Fibroblast of skin of left biceps (primary cell): ENCODE measurements at places on chromosomes 2 and 18.

GRCh38 chr2:108923736-108924579, 65.1 kb downstream of the EDAR start:
- no peak for DNase-seq

DNA sequence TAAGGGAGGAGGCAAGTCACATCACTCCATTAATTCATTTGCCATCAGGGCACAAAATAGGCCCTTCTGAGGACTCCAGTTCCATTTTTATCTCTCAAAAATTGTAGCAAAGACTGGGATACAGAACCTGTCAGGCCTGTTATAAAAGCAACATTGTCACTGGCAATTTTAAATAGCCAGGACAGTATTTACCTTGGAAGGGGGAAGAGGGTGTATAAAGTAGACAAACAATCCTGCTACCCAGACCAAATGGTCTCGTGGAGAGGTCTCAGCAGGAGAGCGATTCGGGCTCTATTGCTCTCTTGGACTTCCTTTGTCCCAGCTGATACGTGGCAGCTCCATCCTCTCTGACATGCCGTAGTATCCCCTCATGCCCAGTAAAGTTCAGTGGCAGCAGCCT, 740.3 kb upstream of the HS6ST1 start:
- no peak for DNase-seq

DNA sequence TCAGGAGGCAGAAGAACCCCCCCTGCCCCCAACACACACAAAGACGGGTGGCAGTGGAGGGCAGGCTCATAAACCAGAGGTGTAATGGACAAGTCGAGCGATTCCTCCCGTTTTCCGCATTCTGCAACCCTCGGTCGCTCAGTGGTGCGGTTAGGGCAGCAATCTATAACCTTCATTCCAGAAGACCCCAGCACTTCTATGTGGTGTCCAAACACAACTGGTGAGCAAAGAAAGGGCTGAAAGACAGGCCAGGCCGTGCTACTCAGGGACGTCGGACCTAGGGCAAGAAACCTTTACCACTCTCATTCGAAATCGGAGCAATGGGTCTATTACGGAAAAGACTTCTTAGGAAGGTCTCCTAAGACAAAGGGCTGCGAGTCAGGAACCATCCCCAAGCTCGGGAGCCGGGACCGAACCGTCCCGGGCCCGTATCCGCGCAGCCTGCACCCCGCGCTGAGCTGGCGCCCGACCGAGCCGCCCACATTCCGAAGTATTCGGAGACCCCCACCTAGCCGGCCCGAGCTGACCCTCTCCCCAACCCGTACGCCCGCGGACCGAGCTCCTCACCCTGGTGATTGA, 568 bp downstream of the ARL5A start:
- DNase-seq: no peak

DNA sequence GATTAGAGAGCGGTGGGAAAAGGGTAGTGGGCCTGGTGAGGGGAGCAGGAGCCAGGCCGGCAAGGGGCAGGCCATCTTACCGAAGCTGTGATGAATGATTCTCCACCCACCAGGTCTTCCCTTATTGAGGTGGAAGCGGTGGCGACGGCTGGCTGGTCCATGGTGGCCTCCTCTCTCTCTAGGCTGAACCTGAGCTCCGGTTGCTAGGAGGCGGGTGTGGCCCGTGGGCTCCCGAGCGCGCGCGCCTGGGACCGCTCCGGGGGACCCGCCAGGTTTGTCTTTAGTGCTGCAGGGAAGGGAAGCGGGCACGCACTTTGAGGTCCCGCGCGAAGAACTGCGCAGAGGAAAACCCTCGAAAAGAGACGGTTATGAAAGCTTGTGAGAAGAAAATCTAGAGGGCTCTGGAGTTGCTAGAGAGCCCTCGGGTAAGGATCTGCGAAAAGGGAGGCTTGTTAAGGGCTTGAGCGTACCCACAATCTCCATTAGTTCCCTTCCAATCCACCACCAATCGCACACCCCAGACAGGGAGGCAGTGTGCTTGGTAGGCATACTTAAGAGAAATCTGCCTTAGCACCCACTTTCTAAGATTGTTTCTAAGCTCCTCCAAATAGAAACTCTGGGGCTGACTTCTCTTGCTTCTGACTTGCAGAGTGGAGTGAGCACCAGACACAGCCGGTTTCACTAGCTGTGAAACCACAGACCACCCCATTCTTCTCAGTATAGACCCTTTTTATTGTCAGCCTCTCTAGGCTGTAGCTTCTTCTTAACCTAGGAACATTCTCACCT, at the start of gene STPG4:
Gene STPG4 (minus strand): TSS at position 218 of the 786 bp plus-strand sequence. CDS start 57 bp downstream, at position 161.
- DNase-seq: no peak

DNA sequence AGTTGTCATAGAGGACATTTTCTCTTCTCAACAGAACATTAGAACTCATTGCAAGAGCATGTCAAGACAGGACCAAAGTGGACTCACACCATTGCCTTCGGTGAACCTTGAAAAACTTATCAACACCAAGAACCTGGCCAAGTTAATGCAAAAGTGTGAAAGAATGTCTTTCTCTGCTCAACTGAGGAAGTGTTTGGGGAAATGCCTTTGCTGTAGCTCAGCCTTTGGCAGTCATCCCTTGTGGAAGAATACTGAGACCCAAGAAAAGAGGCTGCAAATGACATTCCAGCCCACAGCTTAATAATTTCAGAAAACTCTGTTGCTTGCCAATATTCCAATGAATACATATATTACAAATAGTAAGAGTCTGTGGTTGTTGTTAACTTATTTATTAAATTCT, 728.8 kb upstream of the PIK3C3 start:
- DNase-seq: peak; percentile 81

DNA sequence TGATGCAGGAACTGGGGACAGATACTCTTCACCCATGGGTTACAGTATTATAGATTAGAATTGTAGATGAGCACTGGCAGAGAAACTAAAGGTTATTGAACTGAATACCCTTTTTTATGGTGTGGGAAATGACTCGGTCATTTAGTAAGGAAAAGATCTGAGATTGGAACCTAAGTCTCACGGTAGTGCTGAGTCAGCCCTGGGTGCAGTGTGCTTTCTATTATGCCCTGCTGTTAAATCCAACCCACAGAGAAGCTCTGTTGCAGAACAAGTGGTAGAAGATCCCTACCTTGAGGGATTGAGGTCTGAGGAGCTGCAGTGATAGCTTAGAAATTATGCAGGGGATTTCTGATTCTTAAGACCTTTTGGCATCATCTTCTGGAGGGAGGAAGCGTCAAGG, 12.7 kb downstream of the CCT7 start:
- no peak for DNase-seq

DNA sequence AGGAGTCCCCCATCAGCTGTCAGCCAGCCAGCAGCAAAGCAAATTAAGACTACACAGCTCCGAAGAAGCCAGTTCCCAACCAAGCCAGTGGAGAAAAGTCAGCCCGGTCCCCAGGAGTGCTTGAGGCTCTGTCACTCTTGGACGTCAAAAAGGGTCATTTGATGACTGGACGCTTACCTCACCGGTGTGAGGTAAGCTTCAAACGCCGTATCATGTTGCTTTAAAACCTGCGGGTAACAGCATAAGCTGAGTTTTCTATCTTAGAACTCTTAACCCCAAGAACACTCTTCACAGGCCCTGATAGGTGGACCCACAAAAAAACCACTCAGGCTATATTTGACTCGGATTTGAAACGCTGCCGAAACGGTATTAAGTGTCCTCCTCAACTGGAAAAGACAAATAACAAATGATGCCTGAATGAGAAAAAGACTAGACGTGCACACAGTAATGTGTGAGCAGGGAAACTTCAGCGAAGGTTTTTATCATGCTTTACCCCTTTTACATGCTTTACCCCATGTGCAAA, 682 bp upstream of the LNPK start:
- DNase-seq: no peak

- DNase-seq: no peak
Observed at GRCh38 chr18:73674125-73674865, 473.3 kb downstream of the FBXO15 start.

- no peak for DNase-seq
Observed at GRCh38 chr18:78818495-78818894, 161.1 kb upstream of the SALL3 start.

GRCh38 chr2:149020432-149020851, 18.1 kb upstream of the LYPD6B start:
- no peak for DNase-seq

- no peak for DNase-seq
Observed at GRCh38 chr2:115165529-115166109, 723.2 kb downstream of the DPP10 start.

DNA sequence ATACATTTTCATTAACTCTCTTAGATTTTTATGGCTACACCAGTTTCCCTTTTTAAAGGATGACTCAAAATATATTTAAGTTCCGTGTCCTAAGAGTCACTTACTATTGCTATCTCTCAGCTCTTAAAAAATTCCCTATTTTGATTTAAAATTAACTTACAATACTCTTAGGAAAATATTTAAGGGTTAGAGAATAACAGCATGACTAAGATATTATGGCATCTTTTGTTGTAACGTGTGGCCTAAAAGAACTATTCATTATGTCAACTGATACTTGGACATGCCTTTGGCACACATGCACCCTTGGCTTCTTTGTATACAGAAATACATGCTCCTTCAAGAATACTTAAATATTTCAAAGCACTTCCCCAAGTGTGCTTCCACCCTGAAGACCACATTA, 42.3 kb downstream of the SCN3A start:
- peak; percentile 8 for DNase-seq

DNA sequence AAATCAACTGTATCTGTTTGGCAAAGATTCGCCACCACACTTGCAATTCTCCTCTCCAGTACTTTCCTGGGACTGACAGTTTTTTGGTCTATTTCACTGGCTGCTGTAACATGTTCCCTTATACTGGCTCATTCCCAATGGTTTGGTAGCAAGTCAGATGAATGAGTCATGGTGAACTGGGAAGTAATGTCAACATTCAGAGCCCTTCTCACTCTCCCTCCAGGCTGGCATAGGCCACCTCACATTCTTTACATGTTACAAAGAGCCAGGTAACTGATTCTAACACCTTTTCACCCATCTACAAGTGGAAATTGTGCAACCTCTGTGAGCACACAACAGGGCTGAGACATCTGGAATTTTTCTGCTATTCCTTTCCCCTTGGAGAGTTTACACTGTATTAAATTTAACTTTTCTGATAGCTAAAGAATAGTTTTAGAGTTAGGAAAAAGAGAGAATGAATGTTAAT, 111.3 kb upstream of the TLK1 start:
- peak; percentile 54 for DNase-seq

DNA sequence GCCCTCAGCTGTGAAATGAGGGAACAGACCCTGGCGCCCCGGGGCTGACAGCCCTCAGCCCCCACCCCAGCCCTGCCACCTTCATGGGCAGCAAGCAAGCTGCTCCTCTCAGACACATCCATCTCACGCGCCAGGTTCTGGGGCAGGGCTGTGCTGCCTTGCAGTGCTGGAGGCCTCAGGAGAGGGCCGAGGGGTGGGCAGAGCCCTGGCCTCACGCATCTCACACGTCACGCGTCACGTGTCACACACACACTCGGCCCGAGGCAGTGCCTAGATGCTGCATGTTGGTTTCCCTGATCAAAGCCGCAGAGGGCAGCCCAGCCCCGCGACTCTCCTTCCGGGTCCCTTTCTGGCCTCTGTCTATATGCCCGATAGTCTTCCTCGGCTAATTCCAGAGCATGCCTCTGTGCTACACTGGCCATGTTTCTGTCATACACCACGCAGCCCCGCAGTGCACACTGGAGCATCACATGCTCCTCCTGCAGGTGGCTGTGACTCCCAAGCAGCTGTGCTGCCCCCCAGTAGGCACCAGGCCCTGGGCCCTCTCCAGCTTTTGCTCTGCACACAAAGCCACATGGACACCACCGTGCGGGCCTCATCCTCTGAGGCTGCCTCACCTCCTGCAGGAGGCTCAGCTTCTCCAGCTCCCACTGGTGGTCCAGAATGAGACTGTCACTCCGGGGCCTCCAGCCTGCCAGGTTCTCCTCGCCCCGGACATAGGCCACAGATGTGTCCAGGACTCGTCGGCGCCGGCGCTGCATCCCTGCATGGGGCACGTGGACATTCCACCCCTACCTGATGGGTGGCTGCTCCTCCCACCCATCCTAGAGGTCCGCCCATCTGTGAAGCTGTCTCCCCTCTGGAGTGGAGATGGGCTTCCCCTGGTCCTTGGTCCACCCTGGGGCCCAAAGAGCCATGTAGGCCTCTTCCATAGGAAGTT, 31.4 kb downstream of the AQP12A start:
- no peak for DNase-seq

- no peak for DNase-seq
Observed at GRCh38 chr2:12094134-12094533, 347.7 kb downstream of the LPIN1 start.

DNA sequence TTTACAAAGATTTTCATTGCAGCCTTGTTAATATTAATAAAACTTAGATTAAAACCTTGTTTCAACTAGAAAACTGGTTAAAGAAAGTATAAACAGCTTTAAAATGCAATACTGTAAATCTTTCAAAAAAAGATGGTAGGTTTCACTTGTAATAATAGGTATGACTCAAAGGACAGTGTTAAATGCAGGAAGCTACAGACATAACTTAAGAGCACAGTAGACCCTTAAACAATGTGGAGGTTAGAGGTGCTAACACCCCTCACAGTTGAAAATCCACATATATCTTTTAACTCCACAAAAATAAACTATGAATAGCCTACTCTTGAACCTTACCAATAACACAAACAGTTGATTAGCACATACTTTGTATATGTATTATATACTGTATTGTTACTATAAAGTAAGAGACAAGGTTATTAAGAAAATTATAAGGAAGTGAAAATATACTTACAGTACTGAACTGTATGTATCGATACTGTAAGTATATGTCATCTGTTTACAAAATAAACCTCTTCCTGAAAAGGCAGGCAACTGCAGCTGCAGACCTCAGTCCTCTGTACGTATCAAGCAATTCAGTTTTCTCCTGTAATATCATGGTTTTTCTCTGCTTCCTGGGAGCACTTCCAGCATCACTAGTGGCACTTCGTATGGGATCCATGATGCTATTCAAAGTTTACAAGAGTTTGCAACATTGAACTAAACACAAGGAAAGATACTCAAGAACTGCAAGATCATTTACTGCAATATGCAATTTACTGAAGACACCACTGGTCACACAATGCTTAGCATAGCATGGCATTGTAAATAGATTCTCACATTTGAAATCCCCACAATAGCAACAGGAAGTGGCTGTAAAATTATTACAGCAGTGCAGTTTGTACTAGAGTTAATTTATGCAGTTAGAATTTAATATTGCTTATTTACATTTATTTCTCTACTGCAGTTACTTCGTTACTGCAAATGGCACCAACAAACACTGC, 610.5 kb upstream of the LRRTM4 start:
- no peak for DNase-seq

- DNase-seq: no peak
Observed at GRCh38 chr18:47999801-48000248, 69.4 kb upstream of the SMAD2 start.

DNA sequence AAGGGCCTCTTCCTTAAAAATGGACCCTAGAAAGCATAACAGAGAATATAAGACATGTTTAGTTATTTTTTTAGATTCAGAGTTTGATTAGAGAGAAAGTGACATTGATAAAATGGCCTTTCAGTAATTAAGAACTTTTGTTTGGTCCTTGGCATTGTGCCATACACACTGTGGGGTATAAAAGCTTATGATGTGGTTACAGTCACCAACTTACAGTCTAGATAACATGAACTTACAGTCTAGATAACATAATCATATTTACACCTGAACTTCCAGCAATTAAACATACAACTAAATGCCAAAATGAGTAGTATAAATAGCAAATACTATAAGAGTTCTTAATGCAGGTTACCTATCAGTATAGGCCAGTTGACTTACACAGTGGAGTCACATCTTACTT, 25.6 kb upstream of the EFEMP1 start:
- no peak for DNase-seq
